ENCODE measurements at places on chromosomes 6 and 20. TPM values are rescaled to one million over a fixed set of nuclear protein-coding genes. Genes with fewer than 3 reads are reported as not detected.

The EDN1 gene
- polyA plus RNA-seq = 2.8 TPM

The EDN3 gene
- 31.9 TPM for polyA plus RNA-seq

The SRXN1 gene
- 10.6 TPM for polyA plus RNA-seq

The SLC17A1 gene
- not detected for polyA plus RNA-seq

The PGK2 gene
- not detected for polyA plus RNA-seq

The TRIM31 gene
- not detected for polyA plus RNA-seq

The LY86 gene
- polyA plus RNA-seq = 2.0 TPM

The CPXM1 gene
- 69.7 TPM for polyA plus RNA-seq

The CRISP2 gene
- not detected for polyA plus RNA-seq

The BTBD3 gene
- polyA plus RNA-seq = 50.3 TPM

The LAMA5 gene
- polyA plus RNA-seq = 42.4 TPM

The CAP2 gene
- polyA plus RNA-seq = 188 TPM

DNA sequence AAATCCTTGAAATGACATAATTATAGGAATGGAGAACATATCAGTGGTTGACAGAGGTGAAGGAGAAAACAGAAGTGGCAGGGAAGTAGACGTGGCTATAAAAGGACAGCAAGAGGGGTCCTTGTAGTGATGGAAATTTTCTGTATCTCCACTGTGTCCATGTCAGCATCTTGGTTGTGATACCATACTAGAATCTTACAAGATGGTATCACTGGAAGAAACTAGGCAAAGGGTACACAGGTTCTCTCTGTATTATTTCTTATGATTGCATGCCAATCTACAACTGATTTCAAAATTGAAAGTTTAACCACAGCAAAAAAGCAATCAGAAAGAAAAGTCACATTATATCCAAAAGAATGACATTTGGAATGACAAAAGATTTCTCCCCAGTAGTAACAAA is 16.4 kb upstream of the ZC3H12D start:
- no peak for DNase-seq

GRCh38 chr6:15810618-15811017 is 147.8 kb upstream of the DTNBP1 start:
- DNase-seq = no peak

DNA sequence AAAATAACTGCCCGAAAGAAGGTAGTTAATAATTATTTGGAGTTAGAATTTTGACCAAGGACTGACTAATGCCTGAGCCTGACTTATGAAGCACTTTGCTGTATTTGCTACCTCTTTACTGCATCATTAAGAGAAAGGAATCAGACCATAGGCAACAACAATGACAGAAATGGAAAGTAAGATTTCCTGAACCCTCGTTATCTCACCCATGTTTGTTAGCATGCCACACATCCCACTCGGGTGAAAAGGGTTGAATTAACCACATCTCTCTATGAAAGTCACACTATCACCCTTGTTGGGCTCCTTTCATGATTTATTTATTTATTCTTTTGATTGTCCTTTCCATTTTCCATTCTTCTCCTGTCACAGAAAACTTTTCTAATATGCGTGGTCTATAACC is 59.6 kb downstream of the OLIG3 start:
- no peak for DNase-seq

DNA sequence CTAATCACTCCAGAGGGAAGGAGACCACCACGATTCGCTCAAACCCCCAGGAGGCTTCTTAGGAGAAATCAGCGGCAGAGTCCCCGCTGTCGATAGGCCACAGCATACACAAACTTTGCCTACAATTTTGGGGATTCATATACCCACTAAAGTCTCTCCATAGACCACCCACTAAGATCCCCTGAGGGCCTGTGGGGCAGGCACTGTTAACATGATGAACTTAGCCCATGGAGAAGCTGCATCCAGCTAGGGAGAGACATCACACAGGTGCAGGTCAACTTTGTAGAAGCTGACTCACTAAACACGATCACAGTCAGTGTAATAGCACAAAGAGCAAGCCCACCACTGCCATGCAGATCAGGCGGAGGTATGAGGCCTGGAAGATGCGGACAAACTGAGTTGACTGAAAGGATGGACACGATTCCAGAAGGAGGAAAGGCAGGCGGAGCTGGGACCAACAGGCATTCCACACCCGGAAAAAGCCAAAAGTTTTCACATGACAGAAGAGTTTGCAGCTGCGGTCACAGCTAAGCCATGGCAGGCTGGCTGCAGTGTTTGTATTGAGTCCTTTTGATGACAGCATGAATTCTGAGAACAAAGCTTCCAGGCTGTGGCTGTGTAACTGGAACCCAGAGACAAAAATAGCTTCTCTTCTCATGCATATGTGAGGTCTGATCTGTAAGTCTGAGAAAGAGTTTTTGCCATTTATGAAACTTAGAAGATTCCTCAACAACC is 75.7 kb upstream of the QKI start:
- DNase-seq = peak; percentile 96

DNA sequence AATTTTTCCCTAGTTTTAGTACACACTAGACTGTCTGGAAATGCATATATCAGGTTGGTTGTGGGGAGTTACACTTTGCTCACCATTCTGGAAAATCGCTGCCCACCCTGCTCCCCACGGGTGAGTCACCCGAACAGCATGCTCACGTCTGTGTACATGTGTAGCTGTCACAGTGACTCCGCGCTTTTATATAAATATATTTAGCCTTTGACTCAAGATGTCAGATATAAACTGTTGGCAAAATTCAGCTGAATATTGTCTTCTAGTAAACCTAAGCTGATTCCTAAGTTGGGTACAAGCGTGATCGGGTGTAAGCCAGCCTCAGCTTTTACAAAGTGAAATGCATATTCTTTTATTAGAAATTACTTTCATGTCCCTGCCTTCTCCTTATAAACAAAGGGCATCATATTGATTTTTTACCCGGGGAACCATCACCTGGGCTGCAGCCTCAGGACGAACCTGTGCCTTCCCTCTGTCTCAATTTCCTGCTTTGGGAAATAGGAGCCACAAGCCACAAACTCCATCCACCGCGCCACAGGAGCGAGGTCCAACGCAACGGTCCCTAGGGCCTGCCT is 4.3 kb downstream of the SDCBP2 start:
- DNase-seq = no peak

GRCh38 chr20:11178946-11179654 is 505.3 kb upstream of the JAG1 start:
- no peak for DNase-seq

DNA sequence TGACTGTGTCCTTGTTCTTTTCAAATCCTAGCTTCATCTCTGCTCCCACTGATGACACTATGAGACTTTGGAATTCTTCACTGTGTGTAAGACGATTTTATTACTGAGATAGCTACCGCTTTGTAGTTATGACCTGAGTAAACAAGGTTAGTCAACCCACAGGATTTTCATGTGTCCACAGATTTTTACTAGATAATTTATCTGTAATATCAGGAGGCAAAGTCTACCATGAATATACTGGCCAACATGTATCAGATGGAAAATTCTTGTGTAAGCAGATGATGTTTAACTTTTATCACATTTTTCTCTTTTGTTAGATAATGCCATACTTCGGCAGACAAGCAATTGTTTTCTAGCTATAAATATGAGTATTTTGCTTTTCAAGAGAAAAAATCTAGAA is 119.8 kb downstream of the SGK1 start:
- DNase-seq = no peak

- DNase-seq = no peak
Observed at GRCh38 chr6:106501960-106502371, 127.3 kb downstream of the RTN4IP1 start.

DNA sequence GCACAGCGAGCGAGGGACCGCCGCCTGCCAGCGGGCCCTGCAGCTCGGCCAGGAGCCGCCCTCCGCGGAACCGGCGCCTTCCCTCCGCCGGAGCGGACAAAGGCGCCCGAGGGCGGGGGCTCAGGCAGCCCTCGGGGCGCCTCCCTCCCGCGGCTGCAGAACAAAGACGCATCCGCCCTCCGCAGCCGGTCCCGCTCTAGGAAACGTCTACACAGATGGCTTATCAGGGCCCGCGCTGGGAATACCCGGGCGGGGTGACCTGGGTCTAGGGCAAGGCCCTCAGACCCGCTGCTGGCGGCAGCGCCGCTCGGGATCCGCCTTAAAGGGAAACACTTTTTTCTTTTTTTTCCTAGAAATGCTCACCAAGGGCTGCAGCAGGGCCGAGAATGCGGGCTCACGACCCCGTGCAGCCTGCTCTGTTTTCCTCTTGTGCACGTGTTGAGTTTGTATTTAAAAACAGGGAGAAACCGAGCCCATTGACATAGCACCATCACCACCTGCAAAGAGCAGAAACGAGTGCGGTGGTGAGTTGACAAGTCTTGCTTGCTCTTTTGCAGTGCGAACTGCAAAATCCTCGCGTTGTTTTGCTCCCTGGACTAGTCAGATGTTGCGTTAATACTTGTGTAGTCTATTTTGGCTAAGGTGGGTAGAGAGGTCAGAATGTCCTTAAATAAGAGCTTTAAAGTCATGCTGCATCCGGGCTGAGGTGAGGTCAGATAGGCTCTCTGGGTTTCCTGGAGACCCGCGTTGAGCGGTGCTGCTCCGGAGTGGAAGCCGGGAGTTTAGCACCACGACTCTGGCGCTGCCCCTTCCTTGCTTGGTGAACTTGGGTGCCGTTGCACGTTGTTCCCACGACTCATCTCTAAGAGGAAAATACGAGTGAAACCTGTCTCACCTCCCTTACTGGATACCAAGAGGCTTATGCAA is 1.1 kb upstream of the RPS6KA2 start:
- peak; percentile 76 for DNase-seq

DNA sequence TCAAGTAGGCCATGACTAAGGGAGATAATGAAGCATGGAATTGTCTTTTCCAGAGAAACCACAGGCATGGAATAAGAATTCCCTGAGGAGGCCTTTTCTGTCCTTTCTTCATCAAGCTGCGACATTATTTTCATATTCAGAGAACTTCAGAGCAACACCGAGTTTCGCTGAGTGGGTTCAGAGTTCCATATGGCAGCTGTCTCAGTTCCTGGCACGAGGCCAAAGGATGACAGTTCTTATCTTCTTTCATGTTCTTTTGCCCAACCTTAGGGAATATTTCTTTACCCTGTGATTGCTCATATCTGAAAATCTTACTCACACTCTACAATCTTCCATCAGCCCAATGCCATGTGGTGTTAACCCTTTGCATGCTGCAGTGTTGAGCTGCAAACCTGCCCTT is 135.3 kb upstream of the BMP2 start:
- DNase-seq = peak; percentile 47

- peak; percentile 62 for DNase-seq
Observed at GRCh38 chr6:169205176-169206160, 48.2 kb downstream of the THBS2 start.

DNA sequence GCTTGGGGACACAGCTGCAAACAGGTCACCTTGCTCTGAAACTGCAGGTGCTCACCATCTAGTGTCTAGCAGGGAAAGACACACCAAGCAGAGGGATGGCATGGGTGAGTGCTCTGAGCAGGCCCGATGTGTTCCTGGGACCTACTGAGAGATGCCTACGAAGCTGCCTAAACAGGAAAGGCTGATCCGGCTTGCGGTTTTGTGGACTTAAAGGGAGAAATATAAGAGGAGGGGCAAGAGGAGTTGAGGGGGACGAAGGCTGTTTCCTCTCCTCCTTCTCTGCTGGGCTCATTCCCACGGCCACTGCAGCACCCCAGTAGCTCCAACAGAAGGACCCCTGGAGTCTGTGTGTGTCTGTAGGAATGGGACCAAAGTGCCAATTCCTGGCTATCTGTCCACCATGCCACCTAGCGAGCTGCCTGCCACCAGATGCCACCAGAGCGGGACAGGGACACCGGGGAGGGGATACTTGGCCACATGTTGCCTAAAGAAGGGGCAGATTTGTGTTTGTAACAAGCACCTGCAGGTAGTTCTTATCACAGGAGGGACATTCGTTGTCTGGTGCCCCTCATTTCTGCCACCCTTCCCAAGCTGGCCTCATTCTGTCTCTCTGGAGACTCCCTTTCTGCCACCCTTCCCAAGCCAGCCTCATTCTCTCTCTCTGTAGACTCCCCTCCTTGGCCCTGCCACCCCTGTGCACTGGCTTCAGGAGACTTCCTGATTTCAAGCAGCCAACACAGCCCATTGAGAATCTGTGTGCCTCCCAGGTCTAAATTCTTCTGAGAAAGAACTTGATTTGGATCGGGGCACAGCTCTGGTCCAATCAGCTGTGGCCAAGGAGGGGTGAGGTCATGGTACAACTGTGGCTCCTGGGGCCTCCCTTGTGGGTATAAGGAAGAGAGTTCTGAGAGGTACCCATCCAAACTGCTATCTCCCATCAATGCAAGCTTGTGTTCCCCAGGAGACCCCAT is 221.8 kb downstream of the ANKRD60 start:
- no peak for DNase-seq

- DNase-seq = peak; percentile 48
Observed at GRCh38 chr20:39311851-39312506, 349.8 kb downstream of the DHX35 start.

- DNase-seq = no peak
Observed at GRCh38 chr20:48698507-48699267, 129.1 kb downstream of the PREX1 start.

DNA sequence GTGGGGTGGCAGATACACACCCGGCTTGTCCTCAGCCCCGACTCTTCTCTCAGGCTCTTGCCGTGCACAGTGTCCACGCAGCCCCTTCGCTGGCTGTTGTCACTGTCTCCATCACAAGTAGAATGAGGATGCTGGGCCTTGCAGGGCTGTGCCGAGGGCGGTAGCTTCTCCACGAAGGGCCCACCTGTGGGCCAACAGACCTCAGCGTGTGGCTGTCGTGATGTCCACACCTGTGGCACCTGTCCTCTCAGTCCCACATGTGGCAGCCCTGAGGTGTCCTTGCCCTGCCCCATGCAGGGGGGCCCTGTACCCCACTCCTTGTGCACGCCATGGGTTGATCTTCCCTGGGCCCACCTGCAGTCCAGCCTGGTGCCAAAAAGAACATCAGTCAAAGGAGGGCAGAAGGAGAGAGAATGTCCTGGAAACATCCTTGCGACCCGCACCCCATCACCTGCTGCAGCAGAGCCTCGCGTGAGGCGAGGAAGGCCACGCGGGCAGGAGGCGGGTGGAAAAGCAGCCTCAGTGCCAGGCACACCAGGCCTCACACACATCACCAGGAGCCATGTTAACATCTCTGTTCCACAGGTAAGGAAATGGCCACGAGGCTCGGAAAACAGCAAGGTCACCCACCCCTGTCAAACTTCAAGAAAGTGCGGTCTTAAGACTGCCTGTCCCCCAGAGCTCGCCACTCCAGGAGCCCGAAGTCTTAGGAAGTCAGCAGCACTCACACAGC is 22.3 kb upstream of the AFDN start:
- no peak for DNase-seq

GRCh38 chr6:139161169-139161568 is 26.3 kb downstream of the HECA start:
- DNase-seq = no peak

DNA sequence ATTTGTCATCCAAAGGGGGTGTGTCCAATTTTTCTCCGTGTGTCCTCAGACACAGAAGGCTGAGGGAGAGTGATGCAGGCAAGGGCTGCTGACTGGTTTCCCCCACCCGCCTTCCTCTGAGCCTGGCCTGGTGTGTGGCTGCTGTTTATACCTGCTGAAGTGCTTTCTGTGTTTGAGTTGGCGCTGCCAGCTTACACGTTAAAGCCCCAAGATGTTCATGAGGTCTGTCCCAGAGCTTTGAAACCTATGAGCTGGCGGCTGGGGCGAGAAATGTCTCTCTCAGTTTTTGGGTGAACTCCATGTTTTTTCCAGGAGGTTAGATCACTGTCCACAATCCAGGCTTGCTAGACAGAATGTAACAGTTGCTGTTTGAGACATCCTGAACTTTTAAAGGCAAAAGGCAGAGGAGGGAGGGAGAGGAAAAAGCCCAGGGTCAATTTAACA is 69.0 kb upstream of the CCN2 start:
- DNase-seq = peak; percentile 79

GRCh38 chr20:63280929-63281545 is 8.4 kb downstream of the ARFGAP1 start:
- DNase-seq = no peak

- DNase-seq = no peak
Observed at GRCh38 chr6:62980724-62981123, 230.5 kb upstream of the FKBP1C start.
